Amniotic stem cell (primary cell): ENCODE measurements at places on chromosomes 2 and 18.

DNA sequence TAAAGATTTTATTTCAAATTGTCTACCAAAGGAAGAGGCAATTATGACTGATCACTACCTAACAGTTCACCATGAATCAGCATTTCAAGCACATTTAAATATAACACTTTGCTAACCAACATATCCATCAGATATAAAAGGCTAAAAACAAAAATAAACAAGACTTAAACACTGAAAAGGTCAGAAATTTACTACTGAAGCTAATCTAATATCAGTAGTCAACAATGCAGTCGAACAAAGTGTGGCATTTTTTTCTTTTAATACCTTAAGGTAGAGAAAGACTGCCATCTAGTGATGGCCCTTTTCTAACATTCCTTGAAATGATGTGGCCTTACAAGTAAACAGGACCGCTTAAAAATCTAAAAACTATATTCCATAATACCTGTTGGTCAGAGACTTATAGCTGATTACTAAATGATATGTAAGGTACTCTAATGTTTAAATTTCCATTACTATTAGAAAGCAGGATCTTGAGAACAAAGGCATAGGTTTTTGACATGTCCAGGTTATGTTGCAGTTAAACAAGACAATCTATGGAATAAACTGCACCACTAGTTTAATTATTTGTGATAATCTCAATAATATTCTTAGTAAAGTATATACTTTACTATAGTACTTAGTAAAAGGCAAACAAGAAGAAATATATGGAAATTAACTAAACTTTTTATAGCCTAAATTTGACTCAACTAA lies 80.0 kb downstream of the EXOC6B start:
- peak; percentile 19 for DNase-seq

DNA sequence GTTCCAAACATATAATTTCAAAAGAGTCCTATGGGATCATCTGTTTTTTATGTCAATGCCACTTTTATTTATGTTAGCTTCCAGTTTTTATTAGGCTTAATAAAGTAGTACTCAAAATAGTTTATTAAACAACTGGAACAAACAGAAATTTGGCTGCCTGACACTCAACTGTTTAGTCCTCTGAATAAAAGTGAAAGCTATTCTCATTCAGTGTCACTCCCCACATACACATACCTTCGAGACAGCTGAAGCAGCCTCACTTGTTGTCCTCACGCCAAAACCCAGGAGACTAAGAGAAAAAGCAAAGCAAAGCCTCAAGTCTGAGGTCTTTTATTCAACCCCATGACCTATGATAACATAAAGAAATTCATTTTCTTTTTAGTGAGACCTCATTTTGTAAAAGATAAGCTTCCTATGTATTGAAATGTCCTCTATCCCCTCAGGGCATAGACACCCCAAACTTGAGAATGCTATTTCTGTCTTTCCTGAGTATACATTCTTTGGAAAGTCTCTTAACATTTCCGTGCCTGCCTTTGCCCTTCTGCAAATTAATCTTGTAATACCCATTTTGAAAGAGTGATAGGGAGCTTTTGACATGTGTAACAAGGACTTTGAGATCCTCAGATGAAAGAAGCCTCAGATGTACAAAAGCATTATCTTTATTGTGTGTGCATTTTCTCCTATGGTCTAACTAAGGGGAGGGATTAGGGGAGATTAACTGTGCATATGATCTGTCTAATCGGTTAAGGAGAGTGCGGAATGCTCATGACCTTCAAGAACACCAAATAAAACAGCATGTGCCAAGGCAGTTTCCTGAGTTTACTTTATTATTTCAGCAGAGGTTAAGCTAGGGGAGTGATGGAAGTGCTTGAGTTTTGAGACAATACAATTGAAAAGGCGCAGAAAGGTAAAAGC lies 1523.7 kb upstream of the PIK3C3 start:
- no peak for DNase-seq

DNA sequence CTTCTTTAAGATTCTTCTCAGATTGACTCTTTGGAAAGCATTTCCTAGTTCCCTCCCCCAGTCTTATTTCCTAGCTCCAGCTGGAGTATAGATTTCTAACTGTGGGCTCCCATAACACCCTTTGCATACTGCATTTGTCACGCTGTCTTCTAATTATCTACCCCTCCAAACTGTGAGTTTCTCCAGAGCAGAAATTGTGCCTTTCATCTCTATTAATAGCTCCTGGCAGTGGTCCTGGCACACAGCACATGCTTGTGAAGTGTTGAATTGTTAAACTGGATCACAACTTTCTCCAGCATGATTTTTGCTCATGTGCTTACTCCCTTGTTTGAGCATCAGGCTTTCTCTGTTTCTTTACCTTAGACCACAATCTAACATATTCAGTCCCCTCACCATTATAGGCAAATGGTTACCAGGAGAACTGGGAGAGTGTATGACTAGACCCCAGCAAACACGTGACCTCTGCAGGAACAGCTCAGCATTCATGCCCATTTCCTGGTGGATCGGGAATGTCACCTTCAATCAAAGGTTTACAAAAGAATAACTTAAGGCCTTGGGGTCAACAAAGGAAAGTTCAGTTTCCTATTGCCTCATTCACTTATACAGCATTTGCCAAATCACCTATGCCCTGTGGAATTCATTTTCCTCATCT lies 175.7 kb upstream of the TANK start:
- no peak for DNase-seq

- no peak for DNase-seq
These were observed 135.9 kb upstream of the SERPINE2 start for GRCh38 chr2:224174990-224175389.

GRCh38 chr2:62412347-62412742 lies 93.7 kb downstream of the TMEM17 start:
- no peak for DNase-seq

DNA sequence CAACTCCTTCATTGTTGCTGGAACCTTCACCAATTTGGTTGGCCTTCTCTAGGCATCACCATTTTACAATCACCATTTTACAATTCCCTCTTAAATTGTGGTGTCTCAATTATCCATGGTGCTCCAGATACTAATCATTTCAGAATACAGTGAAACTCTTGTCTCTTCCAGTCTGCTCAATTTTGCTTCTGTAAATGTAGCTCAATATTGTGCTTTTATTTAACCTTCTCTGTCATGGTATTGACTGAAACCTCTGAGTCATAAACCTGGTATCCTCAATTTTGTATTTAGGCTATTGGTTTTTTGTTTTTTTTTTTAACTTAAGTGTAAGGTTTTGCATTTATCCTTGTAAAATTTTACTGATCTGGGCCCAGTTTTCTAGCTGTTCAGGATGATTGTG lies 16.1 kb downstream of the STRADB start:
- DNase-seq = no peak

DNA sequence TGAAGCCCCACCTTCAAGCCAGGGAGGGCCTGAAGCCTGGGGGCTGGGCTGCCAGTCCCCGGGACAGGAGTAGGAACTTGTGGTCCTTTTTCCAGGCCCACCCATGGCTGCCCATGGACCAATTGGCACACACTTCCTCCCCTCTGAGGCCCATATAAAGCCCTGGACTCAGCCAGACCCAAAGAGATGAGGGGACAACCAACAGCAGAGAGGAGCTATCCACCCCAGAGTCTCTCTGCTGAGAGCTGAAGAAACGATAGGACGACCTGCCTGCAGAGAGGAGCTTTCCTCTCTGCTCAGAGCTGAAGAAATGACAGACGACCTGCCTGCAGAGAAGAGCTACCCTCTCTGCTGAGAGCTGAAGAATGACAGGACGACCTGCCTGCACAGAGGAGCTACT lies 43.8 kb upstream of the PEX13 start:
- DNase-seq = no peak

GRCh38 chr2:234885118-234885517 lies 66.7 kb upstream of the SH3BP4 start:
- DNase-seq = no peak

DNA sequence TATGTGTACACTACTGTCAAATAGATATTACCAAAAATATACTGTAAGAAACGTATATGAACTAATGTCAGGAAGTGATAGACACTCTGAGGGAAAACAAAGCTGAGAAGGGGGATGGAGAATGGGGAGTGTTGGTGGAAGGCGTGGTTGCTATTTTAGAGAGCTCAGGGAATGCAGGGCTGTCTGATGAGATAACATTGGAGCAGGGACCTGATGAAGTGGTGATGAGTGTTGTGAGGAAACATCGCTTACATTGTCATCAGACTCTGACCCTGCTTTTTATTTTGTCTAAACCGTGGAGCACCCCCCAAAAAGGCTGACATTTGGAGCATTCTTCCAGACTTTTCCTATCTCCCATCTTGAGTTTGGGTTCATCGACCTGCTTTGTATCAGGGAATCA lies 194.7 kb downstream of the LTBP1 start:
- no peak for DNase-seq

GRCh38 chr2:57407772-57408201 lies 638.8 kb upstream of the VRK2 start:
- DNase-seq = no peak

DNA sequence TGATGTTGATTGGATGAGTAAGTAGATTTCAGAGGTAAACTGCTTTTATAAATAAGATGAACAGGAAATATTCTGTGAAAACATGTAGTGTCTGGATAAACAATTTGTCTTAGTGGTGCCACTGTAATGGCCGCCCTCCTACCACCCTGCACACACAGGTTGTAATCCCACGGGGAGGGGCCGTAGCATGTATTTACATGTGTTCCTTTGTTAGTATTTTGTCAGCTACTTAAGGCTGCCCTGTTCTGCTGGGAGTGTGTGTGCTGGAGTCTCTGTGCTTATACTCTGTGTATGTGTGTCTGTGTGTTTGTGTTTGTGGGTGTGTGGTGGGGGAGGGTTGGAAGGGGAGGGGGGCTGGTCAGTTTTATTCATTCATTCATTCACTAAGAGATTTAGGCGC lies 5.1 kb downstream of the TSHZ1 start:
- no peak for DNase-seq

GRCh38 chr2:241999184-241999583 lies 129.7 kb downstream of the RTP5 start:
- DNase-seq = no peak

DNA sequence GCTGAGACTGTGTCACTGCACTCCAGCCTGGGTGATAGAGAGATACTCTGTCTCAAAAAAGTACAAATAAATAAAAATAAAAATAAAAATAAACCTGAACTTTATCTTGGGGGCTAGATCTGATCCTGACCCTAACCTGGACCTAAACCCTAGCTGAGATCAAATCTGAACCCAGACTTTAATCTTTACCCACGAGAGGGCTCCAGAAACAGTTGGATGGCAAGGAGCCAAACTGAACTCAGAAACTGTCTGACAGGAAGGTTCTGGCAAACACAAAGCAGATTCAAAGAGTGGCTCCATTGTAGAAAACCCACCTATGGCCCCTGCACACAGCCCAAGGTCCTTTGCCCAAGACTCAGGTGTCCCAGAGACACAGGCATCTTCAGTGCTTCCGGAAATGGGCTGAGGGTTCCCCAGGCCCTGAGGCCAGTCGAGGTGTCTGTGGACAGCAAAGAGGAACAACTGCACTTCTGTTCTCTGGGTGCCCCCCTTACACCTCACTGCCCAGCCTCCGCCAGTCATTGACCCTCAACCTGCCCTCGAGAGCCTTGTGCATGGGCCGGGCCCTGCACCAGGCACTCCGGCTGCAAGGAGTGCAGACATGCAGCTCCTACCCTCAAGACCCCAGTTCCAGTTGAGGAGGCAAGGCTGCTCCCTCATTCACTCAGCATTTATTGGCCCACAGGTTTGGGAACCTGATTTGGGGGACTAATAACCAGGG lies 95.2 kb downstream of the TFCP2L1 start:
- DNase-seq = no peak

DNA sequence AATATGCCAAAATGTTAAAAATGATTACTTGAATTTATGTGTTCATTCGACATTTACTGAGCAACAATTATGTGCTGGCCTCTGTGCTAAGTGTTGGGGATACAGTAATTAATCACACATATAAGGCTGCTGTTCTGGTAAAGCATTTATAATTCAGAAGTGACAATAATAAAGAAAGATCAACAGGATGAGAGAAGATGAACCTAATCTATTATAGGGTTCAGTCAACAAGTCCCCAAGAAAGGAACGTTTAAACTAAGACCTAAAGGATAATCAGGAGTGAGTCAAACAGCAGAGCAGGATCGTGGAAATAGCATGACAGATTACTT lies 60.1 kb upstream of the COX7A2L start:
- DNase-seq = no peak

DNA sequence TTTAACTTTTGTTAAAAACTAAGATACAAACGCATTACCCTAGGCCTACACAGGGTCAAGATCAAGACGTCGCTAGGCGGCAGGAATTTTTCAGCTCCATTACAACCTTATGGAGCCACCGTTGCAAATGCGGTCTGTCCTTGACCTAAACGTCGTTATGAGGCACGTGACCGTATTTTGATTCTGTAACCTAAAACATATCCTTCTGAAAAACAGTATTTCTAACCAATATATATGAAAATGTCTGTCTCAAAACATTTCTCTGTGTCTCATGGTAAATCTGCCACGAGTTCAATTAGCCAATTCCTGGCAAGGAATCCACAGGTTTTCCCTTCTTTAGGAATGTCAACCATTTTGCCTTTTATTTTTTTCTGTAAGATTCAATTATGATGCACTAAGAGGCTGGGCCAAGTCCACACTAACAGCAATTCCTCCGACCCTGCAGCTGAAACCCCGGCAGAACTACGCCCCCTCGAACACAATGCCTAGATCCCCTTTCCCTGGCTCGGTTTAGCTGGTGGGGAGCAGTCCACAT lies 1.7 kb downstream of the RTN4 start:
- peak; percentile 14 for DNase-seq

DNA sequence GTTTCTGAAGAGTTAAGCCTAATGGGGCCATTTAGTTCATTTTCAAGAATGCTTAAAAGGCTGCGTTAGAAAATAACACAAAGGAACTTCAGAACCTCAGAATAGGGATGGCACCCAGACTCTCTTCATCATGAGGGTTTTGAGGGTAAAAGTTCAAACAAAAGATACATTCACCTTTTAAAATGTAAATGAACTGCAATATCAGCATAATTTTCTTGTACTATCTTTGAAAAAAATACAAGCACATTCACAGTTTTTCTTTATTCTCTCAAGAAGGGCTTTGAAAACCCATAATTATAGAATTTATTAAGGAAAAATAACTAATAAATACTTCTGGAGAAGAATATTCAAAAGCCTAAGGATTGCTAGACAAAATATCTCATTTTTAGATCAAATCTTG lies 791.0 kb downstream of the DCC start:
- DNase-seq = no peak

GRCh38 chr2:227614246-227614645 lies 394 bp downstream of the SCYGR3 start:
- no peak for DNase-seq

DNA sequence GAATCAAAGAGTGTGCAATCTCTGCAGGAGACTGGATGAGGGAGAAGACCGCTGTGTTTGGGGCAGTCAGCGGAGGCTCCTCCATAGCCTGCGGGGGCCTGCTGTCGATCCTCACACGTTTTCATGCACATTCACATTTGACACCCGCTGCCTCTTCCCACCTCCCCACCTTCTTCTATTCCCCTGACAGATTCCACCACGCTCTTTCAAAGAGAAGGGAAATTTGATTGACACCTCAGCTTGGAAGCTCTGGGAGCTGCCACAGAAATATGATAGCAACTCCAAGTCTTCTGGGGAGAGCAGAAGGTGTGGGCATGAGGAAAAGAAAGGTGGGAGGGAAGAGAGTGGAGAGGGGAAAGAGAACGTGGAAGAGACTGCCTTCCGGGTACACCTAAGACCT lies 87.5 kb downstream of the BOD1L2 start:
- no peak for DNase-seq
